ENCODE measurements at places on chromosomes 13 and 19.

DNA sequence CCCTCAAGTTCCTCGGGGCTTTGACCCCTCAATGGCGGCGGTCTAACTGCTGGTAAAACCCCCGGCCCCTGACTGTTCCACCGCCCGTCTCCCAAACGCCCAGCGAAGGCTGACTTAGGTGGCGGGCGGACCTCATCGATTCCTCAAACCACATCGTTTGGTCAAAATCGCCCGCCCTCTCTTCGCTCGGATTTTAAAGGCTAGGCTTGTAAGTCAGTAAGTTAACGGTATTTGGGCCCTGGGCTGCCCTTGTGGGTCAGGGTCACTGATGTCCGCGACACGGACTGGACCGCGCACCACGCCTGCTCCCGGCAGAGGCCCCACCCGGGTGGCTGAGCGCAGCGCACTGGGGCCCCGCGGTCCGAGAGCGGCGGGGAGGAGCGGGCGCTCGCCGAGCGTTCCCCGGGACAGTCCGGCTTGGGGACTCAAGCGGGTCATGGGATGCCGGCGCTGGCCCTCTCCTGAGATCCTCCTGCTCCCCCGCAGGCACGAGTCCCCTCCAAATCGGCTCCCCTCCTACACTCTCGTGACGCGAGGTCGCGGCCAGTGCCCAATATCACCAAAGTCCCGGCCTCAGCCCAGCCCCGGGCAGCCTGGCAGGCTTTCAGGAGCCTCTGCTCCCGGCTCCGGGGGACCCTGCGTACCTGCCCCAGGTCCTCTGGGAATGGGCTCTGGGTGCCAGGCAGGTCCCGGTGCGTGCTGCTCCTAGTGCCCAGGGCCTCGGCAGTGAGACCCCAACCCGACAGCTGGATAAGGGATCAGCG is 1.0 kb downstream of the FLT1 start:
- DNase-seq, result no peak

DNA sequence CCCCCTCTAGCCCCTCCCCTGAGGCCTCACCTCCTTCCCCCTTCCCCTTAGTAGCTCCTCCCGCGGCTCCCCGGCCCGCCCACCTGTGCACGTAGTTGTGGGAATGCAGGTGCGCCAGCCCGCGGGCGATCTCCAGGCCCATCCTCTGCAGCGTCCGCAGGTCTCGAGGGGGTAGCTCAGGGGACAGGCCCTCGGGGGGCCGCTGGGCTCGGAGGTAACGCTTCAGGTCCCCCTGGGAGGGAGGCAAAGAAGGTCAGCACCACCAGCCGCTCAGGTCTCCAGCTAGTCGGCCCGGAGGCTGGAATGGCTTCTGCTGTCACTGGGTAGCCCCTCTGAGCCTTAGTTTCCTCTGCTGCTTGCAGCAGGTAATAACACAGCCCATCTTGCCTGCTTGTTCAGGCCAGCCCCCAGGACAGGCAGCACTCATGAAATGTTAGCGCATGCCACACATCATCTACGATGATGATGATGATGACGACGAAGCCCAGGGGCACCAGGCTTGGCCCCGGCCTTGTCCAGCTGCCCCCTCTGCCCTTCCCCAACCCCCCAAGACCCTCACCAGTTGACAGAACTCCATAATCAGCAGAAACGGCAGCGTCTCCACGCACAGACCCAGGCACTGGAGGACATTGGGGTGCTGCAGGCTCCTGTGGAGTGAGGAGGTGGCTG is 9.2 kb downstream of the LMTK3 start:
- DNase-seq, result no peak

- no peak for DNase-seq
These were observed 30.8 kb downstream of the SMARCA4 start for GRCh38 chr19:10991521-10992081.

DNA sequence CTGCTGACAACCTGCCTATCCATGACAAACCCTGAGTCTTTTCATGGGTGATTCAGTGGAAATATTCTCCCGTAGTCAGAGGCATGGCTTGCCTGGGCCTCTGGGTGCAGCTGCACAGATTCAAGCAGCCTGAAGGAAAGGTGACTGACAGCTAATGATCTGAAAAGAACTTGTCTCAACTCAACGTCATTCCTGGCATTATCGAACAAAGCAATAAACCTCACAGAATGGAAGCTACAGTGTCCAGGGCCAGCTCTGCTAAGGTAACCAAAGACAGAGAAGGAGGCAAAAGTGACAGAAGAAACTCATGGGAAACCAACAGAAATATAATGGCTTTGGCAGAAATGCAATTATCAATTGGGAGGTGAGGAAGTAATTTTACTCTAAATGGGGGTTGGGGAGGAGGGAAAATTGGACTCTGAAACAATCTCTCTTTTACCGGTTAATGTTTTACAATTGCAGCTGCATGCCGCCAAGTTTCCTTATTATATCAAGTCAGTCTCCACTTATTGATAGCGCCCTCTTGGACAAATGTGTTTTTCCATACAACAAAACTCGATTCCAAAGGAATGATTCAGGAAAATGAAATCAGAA is 12.9 kb downstream of the STARD13 start:
- peak; percentile 40 for DNase-seq

GRCh38 chr19:40990972-40991381 is at the start of gene CYP2B6:
CYP2B6 (plus strand) TSS chr19:40991282; CDS start chr19:40991306, 24 bp downstream.
- DNase-seq, result no peak

GRCh38 chr19:15986701-15987100 is 37.9 kb downstream of the OR10H4 start:
- no peak for DNase-seq

DNA sequence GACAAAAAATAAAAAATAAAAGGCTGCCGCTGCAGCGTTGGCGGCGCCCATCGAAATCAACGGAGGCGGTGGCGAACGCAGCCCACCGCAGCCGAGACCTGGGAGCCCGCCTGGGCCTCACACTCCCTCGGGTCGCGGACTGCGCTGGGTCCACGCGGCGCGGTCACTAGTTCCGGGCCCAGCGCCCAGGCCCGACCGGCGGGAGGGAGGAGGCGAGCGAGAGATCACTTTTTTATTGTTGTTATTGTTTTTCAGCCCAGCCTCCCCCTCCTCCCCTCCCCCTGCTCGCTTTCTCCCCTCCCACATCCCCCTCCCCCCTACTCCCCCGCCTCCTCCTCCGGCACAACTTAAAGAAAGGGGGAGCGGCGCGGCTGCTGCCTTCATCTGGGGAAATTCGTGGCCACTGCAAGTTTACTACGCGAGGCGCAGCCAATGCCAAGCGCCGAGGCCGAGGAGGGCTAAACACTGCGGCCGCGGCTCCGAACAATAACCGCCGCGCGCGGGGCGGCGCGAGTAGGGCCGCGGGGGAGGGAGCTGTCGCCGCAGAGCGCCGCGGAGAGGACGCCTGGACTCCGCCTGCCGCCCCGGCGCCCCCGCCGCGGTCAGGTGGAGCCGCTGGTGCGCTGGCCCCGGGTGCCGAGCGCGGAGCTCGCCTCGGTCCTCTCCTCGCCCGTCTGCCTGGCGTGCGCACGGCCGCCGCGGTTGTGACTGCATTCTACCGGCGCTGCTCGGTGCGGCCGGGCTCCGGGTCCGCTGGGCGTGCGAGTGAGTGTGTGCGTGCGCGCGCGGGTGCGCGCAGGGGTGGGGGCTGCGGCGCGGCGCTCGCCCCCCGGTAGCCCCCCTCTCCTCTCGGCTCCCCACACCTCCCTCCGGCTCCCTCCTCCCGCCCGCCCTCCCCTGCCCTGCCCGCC is 505 bp upstream of the ZIC2 start:
- DNase-seq, result no peak

- peak; percentile 46 for DNase-seq
These were observed 24.3 kb downstream of the NFILZ start for GRCh38 chr19:8654591-8655339.

DNA sequence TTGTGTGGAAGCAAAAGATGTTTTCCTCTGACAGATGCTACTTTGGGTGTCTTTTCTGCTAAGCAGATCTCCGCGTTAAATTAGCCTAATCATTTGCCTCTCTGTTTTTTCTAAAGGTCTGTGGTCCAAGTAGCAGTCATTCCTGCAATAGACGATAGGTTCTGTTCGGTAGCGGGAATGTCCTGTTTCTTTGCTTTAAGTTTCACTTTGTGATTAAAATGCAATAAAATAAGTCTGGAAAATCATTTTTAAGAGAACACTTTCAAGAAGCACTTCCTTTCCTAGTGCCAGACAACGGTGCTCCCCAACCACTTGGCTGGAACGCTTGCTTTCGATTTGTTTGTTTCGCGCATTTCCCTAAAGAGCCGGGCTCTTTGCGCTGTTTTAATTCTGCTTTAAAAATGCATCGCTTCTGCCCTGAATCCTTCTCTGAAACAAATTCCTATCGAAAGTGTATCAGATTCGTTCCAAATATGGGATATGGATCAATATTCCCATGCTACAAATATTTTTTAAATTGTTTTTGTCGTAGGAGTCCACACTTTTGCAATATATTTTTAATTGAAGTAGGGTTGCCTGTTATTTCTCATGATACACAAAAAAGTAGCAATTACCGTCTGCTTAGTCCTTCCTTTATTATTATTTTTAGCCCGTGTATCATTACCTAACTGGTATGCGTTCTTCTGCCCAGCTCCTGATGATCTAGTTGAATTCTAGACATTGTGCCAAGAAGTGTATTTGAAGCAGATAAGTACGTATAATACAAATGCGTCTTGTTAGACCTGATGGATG is 14.2 kb downstream of the ZIC2 start:
- no peak for DNase-seq

DNA sequence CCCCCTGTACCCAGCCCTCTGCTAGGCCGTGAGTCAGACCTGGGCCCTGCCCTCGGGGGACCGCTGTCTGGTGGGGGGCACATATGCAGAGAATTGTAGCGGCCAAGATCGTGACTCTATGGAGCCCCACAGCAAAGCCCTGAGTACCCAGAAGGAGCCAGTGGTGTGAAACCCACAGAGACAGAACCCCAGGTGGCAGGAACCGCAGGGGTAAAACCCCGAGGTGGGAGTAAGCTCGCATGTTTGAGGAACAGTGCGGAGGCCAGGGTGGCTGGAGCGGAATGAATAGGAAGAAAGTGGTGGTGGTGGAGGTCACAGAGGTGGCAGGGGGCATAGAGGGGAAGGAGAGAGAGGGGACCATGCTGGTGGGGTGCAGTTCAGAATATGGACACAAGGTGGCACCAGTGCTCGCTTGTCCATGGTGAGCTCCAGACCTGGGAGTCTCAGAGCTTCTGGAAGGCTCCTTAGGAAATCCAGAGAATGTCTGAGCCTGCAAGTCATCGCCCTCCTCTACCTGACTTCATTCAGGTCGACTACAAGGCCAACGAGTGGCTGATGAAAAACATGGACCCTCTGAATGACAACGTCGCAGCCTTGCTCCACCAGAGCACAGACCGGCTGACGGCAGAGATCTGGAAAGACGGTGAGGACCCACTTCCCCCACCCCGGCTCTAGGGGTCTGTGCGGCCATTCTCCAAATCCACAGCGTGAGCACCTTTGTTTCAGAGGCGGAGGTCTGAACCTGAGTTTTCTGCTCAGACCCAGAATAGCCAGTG is 48.9 kb downstream of the MYH14 start:
- no peak for DNase-seq

DNA sequence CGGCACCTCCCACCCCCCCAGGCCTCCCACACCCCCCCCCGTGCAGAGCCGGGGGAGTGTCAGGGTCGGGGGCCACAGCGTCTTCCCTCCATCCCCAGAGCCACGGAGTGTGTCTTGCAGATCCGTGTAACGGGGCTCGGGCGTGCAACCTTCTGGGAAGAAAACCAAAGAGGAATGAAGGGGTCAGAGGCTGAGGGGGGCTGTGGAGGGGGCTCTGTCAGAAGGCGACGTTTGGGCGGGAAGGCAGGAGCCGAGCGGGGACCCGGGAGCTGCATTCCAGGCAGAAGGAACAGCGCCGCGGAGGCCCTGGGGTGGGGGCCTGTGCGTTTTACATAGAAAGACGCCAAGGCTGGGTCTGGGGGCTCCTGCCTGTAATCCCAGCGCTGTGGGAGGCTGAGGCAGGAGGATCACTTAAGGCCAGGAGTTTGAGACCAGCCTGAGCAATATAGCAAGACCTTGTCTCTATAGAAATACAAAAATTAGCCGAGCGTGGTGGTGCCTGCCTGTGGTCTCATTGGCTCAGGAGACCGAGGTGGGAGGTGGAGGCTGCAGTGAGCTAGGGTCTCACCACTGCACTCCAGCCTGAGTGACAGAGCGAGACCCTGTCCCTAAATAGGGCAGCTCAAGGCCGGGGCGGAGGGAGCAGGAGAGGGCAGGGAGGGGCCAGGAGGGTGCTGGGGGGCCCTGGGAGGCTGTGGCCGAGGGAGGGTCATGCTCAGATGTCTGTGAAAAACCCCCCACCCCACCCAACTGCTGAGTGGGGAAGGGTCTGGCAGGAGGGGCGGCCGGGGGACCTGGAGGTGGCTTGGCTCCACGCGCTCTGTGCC is 27.8 kb downstream of the ARID3A start:
- no peak for DNase-seq

DNA sequence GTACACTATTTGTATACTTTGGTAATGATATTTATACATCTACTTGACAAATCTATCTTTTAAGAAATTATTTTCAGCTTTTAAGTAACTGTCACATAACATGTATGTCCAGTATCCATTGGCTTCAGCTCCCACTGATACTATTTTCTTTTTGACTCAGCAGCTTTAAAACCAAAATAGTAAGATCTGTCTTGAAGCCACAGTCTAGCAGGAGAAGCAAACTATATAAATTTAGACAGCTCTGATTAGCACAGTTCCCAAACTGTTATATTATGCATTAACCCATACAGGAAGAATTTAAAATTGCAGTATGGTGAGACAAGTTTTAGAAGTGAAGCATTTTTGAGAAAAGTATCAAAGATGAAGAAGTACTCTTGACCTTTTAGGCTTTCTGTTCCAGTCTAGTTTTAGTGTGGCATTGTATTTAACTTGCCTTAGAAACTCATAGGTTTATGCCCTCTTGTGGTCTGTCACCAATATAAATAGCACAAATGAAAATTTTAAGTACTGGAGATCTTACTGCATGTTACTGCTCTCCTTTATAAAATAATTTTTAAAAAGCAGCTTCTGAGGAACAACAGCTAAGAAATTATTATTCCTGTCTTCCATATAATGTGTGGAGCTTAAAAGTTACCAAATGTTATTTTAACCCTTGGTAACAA is 24.7 kb downstream of the URI1 start:
- DNase-seq, result peak; percentile 7

DNA sequence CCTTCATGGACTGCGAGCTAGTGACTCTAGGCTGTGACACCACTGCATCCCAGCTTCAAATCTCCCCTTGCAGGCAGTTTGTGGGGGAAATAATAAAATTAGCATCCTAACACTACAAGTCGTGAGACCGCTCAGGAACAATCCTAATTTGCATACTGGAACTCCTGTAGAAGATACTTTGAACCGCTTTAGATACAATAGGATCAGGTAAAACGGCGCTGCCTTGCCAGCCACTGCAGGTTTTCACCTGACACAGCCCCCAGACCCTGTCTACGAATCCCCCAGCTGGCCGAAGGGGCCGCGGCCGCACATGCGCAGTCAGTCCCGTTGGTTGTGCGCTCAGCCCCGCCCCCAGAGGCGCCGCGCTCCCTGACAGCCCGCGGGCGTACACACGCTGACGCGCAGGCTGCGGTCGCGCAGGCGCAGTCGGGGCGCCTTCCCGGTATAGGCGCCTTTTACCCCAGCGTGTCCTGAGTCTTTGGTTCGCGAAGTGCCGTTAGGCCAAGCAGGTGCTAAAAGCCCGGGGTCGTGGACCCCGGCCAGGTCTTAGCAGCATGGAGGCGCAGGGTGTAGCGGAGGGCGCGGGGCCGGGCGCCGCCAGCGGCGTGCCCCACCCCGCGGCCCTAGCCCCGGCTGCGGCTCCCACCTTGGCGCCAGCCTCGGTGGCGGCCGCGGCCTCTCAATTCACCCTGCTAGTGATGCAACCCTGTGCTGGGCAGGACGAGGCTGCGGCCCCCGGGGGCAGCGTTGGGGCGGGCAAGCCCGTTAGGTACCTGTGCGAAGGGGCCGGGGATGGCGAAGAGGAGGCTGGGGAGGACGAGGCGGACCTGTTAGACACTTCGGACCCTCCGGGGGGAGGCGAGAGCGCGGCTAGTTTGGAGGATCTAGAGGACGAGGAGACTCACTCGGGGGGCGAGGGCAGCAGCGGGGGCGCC is at the start of gene RFXAP:
Gene RFXAP (plus strand): TSS at position 419 of the 935 bp plus-strand sequence. CDS start 136 bp downstream, at position 555.
- peak; percentile 84 for DNase-seq
